ENCODE measurements at places on chromosomes 16 and 17. TPM values are rescaled to one million over a fixed set of nuclear protein-coding genes. Genes with fewer than 3 reads are reported as not detected.
A peak's percentile ranks its signal among the peaks of the same experiment; 100 is the strongest.

DDX42 gene
- total RNA-seq: 104 TPM

DNA sequence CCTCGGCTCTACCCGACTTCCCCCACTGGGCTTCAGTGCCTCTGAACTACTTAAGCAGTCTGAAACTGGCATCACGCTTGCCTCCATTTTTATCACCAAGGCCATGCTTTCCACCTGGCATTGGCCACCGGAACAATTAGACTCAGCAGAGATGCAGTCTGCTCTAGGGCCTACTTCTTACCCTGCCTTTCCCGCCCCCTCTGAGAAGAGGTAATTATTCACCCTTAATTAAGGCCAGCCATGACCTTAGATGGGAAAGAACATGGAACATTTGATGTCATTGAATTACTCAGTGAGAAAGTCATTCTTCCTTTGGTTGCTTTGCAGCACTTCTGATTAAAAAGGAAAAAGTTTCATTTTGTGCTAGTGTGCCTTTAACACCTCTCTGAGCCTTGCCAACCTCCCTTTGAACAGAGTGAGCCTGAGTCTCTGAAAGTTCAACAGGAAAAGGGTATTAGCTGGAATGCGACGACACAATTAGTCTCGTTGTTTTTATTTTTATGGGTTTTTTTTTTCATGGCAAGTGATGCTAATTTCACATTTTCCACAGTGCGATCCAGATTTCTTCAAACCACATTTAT, 60.9 kb upstream of the TNRC6A start:
- no peaks in the 10 kb centered on the region for H3K36me3 ChIP-seq
- H3K4me3 ChIP-seq: no peak overlapping the region
- H3K27me3 ChIP-seq: no peaks in the 10 kb centered on the region
- DNase-seq: no peak
- no peaks in the 10 kb centered on the region for H3K4me1 ChIP-seq

DNA sequence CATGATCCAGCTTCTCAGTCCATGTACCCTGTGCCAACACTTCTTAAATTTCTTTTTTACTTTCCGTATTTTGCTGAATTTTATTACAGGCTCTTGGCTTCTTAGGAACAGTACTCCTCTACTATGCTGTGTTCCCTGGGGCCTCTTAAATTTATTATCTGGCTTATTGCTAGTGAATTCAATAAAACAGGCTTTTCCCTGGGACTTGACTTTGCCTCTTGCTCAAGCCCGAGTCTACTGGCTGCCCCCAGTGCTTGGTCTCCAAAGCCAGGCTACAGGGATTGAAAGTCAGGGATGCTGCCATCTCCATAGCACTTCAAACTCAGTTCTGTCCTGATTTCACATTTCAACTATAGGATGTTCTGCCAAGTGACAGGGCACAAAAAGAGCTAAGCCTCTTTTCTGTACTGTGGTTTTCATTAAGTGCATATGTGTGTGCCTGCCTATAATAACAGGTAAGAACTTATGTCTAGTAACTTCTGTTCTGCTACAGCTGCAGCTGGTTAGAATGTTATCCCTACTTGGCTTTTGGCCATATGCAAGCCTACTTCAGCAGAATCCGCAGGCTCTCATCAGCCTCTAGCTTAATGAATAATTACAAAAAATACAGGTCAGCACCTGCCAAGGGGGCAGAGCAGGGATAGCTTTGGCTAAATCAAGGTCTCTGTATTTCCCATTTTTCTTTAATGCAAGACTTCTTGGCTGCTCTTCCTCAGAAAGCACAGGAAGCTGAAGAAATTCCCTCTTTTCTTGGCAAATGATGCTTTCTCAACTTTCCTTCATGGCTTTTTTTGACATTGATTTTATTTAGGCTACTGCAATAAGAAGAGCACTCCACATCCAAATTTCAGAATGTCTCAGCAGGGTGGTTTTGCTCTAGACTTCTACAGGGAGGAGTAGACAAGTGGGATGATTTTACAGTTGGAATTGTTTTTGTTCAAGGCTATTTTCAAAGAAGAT, 8.2 kb downstream of the FAM20A start:
- H3K27me3 ChIP-seq: no peaks in the 10 kb centered on the region
- H3K4me1 ChIP-seq: peaks cover 21% of the 10 kb centered on the region
- H3K4me3 ChIP-seq: no peak overlapping the region
- H3K27ac ChIP-seq: no peak overlapping the region
- peak; percentile 49 for DNase-seq

SULT1A4 gene
- total RNA-seq: 18.8 TPM

GRCh38 chr16:1363501-1364041, 11.8 kb downstream of the GNPTG start:
- H3K4me1 ChIP-seq: no peaks in the 10 kb centered on the region
- no peak for DNase-seq
- H3K36me3 ChIP-seq: peaks cover 6% of the 10 kb centered on the region

FBXL20 gene
- 16.1 TPM for total RNA-seq

DNA sequence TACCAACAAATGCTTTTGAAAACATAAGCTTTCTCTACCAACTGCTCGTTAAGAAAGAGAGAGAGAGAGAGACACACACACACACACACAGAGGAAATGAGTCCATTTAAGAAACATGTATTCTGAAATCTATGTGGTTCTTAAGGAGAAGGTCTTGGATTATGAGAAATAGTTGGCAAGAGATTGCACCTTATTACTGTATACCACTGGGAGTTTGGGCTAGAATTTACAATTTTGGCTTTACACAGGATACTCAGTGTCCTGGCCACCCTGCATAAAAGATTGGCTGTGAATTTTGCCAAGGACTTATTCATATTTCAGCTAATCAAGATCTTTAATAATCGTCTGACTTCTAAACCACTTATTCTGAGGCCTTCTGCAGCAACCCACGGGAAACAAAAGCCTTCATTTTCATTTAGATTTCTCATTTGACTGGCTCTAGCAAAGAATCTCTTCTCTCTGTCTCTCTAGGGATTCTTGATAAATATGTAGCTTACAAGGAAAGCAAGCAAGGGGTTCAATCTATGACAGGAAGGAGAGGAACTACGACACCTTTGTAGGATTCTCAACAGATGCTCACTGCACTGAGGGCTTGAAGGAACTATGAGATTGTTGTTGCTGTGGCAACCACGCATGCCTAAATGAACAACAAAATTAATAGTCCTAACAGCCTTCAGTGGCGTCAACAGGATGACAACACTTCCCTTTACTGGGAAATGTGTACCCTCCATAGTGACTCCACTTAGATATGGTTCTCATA, 75.3 kb upstream of the GNAO1 start:
- no peaks in the 10 kb centered on the region for H3K27me3 ChIP-seq
- DNase-seq: no peak
- no peaks in the 10 kb centered on the region for H3K36me3 ChIP-seq
- H3K4me1 ChIP-seq: no peaks in the 10 kb centered on the region
- H3K27ac ChIP-seq: no peak overlapping the region
- no peak overlapping the region for H3K4me3 ChIP-seq

GRCh38 chr16:31194898-31195297, 7.7 kb downstream of the PYCARD start:
- no peaks in the 10 kb centered on the region for H3K27me3 ChIP-seq
- DNase-seq: no peak
- H3K27ac ChIP-seq: no peak overlapping the region
- H3K4me3 ChIP-seq: no peak overlapping the region
- H3K4me1 ChIP-seq: no peaks in the 10 kb centered on the region

RNF227 gene
- total RNA-seq: 2.5 TPM

- no peaks in the 10 kb centered on the region for H3K36me3 ChIP-seq
- no peak overlapping the region for H3K27ac ChIP-seq
- no peaks in the 10 kb centered on the region for H3K27me3 ChIP-seq
Observed at GRCh38 chr17:64103391-64104364, 26.3 kb downstream of the ERN1 start.

RTN4RL1 gene
- total RNA-seq: 10.7 TPM
